ENCODE measurements at places on chromosomes 7 and 10.

DNA sequence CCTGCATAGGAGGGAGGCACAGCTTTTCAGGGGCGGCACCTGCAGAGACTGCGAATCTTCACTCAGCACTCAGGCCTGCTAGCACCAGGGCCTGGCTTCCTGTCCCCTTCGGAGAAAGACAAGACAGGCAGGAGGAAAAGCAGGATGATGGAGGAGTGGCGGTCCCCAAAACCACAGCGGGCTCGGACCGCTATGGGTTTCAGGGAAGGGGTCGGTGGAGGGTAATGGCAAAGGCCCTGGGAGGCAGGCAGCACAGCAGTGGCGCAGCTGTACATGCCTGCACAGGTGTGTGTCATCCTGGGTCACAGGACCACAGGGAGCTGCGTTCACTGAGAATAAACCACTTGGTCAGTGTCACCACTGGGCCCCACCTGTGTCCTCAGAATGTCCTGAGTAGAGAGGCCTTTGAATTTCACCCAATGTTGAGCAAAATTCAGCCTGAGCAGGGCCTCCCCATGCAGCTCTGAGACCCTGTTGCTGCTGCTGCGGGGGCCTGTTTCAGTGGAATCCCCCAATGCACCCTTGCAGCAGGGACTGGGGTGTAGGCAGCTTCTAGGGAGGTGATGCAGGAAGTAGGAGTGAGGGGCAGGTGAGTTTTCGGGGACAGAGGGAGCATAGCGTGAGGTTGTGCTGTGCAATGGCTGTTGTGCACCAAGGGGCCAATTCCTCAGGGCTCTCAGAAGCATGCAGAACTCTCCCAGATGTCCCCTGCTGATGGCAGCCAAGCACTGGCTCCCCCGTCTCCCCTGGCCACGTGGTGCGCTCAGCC lies 90.6 kb upstream of the PPP2R2D start:
- no peak for DNase-seq

- DNase-seq: no peak
Measured at GRCh38 chr7:28228396-28228795, 47.8 kb upstream of the JAZF1 start.

- no peak for DNase-seq
Measured at GRCh38 chr10:126844406-126844805, 60.8 kb upstream of the DOCK1 start.

GRCh38 chr10:129968020-129968852 lies 4.2 kb upstream of the EBF3 start:
- no peak for DNase-seq

- peak; percentile 40 for DNase-seq
Measured at GRCh38 chr10:73879296-73880173, 5.2 kb upstream of the CAMK2G start.

- no peak for DNase-seq
Measured at GRCh38 chr7:117480055-117480362, 184 bp downstream of the CFTR start.

DNA sequence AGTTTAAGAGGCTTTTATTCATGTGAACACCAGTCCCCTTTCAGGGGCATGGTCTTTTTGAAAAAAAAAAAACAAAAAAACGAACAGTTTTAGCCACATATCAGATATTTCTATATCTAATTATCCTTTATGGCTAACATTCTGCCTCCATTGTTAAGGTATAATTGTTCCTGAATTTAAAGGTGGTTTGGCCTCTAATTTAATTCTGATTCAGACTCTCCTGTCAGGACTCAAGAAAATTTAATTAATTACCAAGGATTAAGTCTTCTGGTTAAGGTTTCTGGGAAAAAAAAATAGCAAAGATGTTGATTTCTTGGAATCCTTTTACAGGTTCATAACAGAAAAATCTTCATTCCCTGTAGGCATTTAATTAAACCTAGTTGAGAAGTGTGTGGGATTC lies 27.4 kb downstream of the COL1A2 start:
- no peak for DNase-seq

GRCh38 chr7:108618056-108618455 lies 48.4 kb downstream of the DNAJB9 start:
- no peak for DNase-seq

GRCh38 chr7:144404946-144405345 lies 1.5 kb upstream of the NOBOX start:
- DNase-seq: no peak

DNA sequence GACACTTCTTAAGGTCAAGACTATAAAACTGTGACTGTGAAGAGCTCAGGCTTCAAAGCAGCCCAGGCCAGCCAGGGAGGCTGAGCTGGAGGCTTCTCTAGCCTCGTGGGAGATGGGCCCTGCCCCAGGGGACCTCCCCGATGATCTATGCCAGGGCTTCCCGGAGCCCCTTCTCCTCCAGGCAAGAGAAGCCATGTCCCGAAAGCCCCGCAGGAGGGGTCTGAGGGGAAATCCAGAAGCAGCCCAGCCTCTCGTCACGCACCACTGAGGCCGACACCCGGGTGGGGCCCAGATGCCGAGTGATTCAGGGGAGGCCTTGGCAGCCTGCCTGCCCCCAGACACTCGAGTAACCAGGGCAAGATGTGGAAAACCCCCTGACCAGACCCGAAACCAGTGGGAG lies 63.7 kb downstream of the PROSER2 start:
- no peak for DNase-seq

DNA sequence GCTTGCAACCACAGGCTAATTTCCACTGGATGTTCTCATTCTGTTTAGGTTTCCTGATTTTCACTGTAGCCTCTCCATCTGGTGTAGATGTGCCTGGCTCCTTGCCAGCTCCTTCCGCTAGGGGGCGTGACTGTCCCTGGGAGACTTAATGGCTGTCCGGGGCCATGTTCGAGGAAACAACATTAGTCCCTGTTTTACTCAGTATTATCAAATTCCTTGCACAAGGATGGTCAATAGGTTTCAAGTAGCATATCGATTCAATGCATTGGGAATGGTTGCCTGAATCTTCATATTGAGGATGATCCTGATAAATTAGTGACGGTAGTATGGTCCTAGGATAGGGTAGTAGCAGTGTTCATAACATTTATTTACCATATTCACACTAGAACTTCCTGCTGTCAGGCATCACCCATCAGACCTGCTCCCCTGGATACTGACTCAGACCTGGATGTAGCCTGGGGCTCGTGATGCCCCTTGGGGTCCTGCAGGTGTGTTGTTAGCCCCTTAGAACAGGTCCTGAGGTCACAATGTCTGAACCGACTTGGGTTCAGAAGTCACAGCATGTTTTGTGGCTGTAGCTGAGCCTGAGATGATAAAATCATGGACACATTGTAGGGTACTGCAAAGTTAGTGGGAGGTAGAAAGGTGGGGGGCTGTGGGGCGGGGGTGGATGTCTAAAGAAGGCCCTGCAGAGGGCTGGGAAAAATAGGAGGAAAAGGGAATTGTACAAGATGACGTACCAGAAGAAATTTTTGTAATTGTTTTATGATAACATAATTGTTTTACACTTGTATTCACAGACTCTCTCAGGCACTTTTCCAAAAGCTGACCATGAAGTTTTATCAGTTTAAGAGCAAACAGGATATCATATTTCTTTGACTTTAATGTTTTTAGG lies 8.9 kb upstream of the EXOC6 start:
- DNase-seq: no peak

DNA sequence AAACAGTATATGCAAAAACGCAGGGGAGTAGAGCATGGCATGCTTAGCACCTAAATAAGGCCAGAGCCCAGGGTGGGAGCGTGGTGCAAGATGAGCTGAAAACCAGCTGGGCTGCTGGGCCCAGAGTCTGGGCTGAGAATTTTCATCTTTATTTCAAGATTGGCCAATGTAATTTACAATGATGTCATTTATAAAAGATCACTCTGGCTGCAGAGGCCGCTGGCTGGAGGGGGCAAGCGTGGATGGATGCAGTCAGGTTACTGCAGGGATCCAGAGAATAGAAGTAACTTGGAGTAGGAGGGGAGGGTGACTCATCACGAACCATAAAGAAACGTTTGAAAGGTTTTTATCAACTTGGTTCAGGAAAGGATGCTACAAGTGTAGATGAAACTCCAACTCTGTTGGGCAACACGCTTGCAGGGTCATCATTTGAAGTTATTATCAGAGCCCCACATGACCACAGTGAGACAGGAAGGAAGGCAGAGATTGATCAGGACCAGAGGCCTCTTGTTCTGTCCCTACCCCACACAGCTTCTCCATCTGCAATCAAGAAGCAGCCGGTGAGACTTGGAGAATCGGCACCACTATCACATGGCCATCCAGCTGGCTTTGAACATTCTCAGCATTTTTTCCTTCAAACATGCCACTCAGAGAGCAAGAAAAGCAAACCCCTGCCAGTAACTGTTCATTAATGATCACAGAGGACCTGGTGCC lies 49.2 kb downstream of the ODAD2 start:
- DNase-seq: no peak

- no peak for DNase-seq
Measured at GRCh38 chr7:7228472-7228871, 46.1 kb downstream of the C1GALT1 start.

DNA sequence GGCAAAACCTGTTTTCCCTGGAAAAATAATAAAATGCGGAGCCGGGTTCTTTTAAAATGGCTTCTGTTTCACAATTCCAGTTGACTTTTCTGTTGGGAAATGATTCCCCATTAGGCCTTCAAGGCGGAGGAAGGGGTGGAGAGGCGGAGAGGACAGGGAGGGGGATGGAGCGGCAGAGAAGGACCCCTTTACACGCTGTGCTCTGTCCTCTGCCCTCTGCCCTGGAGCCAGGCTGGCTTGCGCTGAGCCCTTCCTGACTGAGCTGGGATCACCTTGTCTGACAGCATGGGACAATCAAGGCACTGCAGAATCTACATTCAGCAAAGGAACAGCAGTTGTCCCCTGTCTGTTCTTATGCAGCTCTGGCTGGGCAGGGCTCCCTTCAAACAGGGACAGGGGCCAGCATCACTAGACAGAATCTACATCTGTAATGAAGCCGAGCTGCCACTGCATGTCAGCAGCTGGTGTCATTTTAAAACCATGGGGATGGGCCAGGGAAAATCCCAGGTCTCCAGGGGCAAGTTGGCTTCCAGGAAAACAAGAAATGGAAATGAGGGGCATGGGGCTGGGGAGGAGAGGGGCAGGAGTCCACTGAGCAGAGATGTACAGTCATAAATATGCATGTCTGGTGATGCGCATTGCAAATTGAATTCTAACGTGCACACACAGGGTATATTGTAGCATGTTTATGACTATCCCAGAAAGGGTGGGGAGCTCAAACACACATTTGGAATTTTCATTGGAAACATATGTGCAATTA lies 120.0 kb downstream of the MKX start:
- DNase-seq: no peak

DNA sequence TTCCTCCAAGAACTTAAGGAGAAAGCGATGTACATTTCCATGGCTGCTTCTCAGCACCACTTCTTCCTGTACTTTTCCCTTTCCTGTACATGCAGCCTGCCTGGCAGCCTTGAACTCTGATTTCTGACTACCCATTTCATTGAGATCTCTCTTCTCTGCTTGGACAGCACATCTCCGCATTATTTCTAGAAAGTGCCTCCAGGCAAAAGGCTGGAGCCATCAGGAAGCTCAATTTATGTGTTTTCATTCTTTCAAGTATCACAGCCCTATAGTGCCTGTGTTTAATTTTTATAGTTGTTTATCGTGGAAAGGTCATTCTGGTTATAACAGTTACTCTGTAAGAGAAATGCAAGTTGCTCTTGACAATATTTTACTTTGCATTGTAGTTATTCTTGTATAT lies 688.0 kb upstream of the ANKRD30A start:
- DNase-seq: no peak

GRCh38 chr7:53358269-53358668 lies 322.8 kb downstream of the POM121L12 start:
- no peak for DNase-seq

DNA sequence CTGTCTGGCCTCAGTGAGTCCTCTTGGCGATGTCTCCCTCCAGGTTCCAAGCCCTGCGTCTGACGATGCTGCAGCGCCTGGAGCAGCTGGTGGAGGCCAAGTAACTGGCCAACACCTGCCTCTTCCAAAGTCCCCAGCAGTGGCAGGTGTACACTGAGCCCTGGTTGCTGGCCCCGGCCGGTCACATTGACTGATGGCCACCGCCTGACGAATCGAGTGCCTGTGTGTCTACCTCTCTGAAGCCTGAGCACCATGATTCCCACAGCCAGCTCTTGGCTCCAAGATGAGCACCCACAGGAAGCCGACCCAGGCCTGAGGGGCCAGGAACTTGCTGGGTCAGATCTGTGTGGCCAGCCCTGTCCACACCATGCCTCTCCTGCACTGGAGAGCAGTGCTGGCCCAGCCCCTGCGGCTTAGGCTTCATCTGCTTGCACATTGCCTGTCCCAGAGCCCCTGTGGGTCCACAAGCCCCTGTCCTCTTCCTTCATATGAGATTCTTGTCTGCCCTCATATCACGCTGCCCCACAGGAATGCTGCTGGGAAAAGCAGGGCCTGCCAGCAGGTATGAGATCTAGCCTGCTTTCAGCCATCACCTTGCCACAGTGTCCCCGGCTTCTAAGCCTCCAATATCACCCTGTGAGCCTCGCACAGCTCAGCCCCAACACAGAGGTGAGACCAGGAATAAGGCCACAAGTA lies 7.3 kb upstream of the ZNF22 start:
- DNase-seq: no peak

GRCh38 chr10:97319671-97320479 lies 804 bp downstream of the FRAT1 start:
- DNase-seq: peak; percentile 6

- DNase-seq: no peak
Measured at GRCh38 chr7:67343114-67343513, 346.5 kb downstream of the TYW1 start.

GRCh38 chr10:69573056-69573806 lies at the start of gene NEUROG3:
Gene NEUROG3, minus strand, starts transcription at chr10:69573422. Its CDS starts 379 bp downstream, at chr10:69573043.
- DNase-seq: no peak

- DNase-seq: no peak
Measured at GRCh38 chr7:86600506-86601290, 43.0 kb upstream of the GRM3 start.

DNA sequence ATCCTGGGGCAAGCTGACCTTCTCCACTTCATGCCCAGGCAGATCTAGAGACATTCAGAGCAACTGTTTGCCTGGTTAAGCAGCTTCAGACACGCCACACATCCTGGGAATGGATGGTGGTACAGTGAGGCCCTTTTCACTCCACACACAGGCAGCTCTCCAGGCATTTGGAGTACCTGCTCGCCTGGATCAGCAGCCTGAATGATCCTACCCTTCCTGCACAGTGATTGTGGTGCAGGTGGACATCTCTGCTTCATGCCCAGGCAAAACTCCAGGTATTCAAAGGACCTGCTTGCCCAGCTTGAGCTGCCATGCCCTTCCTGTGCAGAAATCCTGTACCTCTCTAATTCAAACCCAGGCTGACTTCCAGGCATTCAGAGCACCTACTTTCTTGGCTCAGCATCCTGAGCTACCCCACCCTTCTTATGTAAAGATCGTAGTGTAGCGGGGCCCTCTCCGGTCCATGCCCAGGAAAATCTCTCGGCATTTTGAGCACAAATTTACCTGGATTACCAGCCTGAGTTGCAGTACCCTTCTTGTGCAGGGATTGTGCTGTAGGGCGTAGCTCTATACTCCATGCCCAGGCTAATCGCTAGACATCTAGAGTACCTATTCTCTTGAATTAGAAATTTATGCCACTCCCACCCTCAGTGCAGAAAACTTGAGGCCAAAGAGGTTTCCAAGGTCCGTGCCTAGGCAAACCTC lies 972.8 kb downstream of the ANKRD7 start:
- DNase-seq: no peak

GRCh38 chr7:151592868-151593486 lies 73.3 kb upstream of the RHEB start:
- no peak for DNase-seq

All from esophagus squamous epithelium (tissue), 5 donors.